ENCODE measurements at places on chromosomes 2 and 18. TPM values are rescaled to one million over a fixed set of nuclear protein-coding genes. Genes with fewer than 3 reads are reported as not detected.

- DNase-seq = no peak
These were observed 254.9 kb upstream of the ZEB2 start for GRCh38 chr2:144774809-144775208.

GRCh38 chr2:236861196-236861875, 224.4 kb upstream of the COPS8 start:
- no peak for DNase-seq

- DNase-seq = no peak
These were observed 2.8 kb downstream of the G6PC2 start for GRCh38 chr2:168903888-168904287.

DNA sequence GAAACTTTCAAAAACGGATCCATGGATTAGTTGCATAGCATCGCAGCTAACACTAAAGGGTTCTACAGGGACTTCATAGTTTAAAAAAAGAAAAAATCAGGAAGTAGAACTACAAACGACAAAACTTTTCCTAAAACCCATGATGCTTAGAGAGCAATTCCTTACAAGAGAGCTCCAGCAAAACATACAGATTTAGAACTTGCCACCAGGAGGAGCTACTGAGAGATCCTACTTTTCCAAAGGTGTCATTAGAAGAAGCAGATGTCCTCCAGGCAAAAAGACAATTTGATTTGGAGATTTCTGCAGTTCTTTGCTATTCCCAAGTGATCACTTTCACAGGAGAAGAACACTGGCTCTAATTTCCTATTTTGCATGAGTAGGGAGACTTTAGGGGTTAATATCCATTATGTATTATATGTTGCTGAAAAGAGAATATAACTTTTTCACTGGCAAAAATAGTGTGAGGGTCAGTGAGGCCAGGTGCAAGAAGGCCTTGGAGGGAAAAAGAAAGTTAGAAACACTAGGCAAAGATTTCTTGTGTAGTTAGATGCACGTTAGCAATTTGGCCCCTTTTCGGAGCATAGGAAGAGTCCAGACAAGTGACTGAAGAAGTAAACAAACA, 436.2 kb downstream of the SUCLG1 start:
- DNase-seq = no peak

DNA sequence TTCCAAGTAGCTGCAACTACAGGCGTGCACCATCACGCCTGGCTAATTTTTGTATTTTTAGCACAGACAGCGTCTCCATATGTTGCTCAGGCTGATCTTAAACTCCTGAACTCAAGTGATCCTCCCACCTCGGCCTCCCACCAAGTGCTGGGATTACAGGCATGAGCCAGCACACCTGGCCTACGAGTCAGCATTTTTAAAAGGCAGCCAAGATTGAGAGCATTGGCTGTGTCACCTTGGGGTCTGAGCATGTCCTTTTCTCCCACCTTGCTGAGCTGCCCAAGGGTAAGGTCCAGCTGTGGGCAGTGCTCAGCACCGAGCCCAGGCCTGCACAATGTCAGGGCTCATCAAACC, 142.8 kb upstream of the LMAN1 start:
- no peak for DNase-seq

DNA sequence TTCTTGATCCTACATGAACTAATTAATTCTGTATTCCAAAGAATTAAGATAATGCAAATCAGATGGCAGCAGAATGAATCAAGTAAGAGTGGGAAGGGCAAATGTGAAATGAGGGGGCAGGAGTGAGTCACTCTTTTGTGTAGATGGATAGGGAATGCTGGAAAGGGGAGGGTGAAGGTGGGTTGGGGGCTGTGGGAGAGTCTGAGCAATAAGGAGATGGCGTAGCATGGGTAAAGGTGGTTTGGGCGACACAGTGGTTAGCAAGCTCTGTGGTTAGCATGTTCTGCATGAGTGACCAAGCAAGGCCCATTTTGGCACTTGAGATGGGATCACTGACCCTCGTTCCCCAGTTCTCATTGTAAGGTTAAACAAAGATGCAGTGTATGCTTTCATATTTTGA, 20.4 kb downstream of the GPD2 start:
- DNase-seq = no peak

CGREF1 gene
- 4.3 TPM for total RNA-seq

RAPGEF4 gene
- 8.8 TPM for total RNA-seq

SRSF7 gene
- total RNA-seq = 68.2 TPM

SLC19A3 gene
- 1.2 TPM for total RNA-seq
